Stimulated activated CD4-positive, alpha-beta T cell treated with anti-CD3 and anti-CD28 coated beads, Interleukin-12 subunit alpha, Interleukin-12 subunit beta, amount 100 ng/mL, for 4 hours (primary cell): ENCODE measurements at places on chromosomes 6 and 20.

- no peak for DNase-seq
Measured at GRCh38 chr20:24693466-24694156, 224.2 kb downstream of the SYNDIG1 start.

GRCh38 chr20:64003960-64004725 is 23.2 kb downstream of the PRPF6 start:
- no peak for DNase-seq

GRCh38 chr20:35421322-35421721 is 9.5 kb upstream of the UQCC1 start:
- no peak for DNase-seq

- DNase-seq, result no peak
Measured at GRCh38 chr20:17248224-17248623, 21.4 kb downstream of the PCSK2 start.

GRCh38 chr20:14861028-14861699 is 523.8 kb upstream of the FLRT3 start:
- no peak for DNase-seq

DNA sequence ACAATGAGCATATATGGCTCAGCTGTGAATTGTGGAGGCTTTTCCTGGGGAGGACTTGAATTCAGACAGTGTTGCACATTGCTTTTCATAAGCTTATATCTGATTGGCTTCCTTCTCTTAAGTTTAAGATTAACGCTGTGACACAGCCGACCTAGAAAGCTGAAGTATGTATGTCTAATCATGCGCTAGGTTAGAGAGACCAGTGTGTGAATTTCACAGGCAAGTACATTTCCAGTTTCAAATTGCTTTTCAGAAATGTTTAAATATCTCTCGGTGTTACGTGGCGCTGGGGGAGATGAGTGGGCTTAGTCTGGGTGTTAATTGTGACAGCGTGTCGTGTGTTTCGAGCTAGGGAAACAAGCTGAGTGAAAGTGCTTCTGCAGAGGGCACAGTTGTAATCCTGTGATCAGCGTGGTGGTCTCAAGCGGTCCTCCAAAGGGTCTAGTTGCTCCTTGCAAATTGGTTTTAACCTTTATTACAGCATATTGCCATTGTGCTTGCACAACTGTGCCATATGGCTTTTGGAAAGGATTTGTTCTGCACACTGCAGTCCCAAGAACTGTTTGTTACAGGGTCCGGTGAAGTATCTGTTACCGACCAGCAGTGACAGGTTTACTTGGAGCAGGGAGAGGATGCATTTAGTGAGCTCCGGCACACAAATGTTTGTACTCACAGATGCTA is 166.6 kb downstream of the SASH1 start:
- DNase-seq, result no peak

GRCh38 chr6:72940265-72940664 is 285.0 kb downstream of the KHDC1L start:
- no peak for DNase-seq
